Right hindlimb (tissue), 1 donor: ENCODE measurements at places on chromosomes 12 and 14.
A peak's percentile ranks its signal among the peaks of the same experiment; 100 is the strongest.

DNA sequence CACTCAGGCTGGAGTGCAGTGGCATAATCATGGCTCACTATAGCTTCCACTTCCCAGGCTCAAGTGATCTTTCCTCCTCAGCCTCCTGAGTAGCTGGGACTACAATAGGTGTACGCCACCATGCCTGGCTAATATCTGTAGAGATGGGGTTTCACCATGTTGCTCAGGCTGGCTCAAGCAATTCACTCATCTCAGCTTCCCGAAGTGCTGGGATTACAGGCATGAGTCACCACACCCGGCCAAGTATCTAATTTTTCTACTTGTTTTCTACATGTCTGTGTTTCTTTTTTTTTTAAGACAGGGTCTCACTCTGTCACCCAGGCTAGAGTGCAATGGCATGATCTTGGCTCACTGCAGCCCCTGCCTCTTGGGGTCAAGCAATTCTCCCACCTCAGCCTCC, 119.7 kb upstream of the MED13L start:
- no peak for DNase-seq

GRCh38 chr14:77181603-77182437, at the start of gene TMEM63C:
Gene TMEM63C, plus strand, starts transcription at chr14:77181798. Its CDS starts 37,016 bp downstream, at chr14:77218814.
- DNase-seq = peak; percentile 60

GRCh38 chr14:66070542-66071319, 415.4 kb upstream of the CCDC196 start:
- DNase-seq = no peak

GRCh38 chr14:32190673-32191072, 11.2 kb upstream of the RNU6-7 start:
- DNase-seq = no peak

DNA sequence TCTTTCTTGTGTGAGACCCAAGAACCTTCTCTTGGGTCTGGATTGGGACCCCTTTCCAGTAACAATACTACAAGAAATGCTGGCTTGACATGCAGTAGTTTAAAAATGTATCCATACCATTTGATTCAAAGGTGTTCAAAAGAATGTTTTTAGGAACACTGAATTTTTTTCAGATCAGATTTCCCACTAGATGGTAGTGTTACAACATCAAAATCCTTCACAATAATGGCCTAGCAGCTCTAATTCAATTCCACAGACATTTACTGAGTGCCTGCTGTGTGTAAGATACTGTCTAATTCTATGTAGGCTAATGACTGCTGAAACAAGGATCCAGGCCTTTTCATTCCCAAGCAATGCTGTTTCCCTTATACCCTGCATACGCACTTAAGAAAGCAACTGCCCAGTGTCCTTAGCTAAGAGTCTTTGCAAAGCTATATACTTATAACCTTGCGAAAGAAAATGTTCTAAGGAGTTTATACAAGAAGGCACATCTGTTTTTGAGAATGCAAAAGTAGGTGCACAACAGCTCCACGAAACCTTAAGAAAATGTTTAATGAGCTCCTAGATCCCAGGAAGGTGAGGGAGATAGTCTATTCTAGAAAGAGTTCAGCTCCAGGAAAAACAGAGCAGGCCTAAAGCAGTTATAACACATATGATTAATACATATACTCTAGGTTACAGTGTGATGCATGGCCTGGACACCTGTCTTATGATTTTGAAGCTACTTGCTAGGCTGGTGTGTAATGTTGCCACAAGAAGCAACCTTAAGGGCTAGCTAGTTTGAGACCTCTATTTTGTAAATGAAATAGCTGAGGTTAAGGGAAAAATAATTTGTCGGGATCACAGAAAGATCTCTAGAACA, 50.9 kb upstream of the PKP2 start:
- no peak for DNase-seq

- DNase-seq = no peak
These were observed 59.1 kb downstream of the TBC1D30 start for GRCh38 chr12:64883264-64884163.

DNA sequence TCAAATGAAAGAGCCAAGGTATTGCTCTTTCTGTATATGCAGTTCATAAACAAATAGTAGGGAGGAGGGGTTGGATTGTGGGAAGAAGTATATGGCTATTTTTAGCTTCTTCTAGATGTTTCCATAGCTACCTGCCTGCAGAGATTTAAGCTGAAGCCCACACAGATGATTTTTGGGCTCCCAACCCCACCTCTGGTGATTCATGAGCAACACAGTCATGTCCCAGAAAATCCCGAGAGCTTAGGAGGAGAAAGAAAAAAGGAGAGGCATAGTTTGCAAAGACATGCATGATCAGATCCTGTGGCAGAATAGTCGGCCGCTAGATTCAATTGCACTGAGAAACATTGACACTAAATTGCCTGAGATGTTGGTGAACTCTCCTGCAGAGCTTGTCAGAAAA, 13.8 kb downstream of the TESPA1 start:
- no peak for DNase-seq

- no peak for DNase-seq
These were observed 8.6 kb upstream of the DYNC1H1 start for GRCh38 chr14:101955695-101956161.

- DNase-seq = no peak
These were observed 153.1 kb upstream of the FRMD6 start for GRCh38 chr14:51498411-51499227.

GRCh38 chr12:117967043-117967442, 1.7 kb downstream of the KSR2 start:
- DNase-seq = no peak

DNA sequence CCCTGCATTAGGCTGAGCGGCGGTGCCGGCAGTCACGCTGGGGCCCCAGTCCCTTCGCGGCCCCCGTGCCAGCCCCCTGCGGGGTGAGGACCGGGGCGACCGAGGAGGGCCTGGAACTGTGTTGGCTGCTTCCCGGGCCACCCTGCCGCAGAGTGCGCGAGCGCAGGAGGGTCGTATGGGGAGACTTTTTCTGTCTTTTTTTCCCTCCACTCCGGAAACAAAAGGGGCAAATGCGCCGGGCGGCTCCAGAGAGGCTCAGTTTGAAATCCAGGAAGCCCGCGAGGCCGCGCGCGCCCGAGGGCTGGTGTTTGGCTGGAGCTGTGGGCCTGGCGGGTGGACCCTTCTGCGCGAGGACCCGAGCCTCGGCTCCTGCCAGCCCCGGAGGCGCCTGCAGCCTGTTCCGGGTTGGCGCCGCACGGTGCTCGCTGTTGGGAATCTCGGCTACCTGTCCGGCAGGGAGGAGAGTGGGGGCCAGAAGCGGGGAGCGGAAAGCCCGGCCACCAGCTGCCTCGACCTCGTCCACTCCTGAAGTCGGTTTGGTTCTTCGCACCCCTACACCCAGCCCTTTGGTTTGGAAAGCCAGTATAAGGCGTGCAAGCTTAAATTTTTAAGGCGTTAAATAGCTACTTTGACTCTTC, 638 bp downstream of the PLEKHG3 start:
- peak; percentile 66 for DNase-seq

GRCh38 chr12:643475-644302, 19.6 kb downstream of the NINJ2 start:
- DNase-seq = no peak

DNA sequence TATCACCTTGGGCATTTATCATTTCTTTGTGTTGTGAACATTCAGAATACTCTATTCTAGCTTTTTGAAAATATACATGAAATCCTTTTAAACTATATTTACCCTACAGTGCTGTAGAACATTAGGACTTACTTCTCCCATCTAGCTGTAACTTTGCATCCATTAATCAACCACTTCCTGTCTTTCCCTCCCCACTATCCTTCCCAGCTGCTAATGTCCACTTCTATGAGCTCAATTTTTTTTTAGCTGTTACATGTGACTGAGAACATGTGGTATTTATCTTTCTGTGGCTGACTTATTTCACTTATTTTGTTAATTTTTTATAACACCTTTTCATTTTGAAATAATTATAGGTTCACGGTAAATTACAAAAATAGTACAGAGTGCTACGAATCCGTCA, 136.0 kb downstream of the LMNTD1 start:
- no peak for DNase-seq

DNA sequence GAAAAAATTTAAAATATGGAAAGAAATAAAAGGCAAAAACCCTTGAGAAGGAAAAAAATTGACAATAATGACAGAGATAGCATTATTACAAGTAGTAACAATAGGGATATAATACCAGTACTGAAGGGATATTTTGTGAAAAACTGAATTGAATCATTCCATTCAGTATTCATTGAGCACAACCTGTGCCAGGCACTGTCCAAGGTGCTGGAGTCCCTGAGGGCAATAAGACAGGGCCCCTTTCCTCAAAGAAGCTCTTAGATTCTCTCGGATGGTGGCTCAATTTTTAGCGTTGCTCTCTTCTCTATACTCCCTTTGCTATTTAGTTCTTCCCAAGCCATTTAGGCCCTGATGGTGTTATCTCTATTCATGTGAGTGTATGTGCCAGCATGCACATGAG, 34.3 kb upstream of the GAS2L3 start:
- DNase-seq = peak; percentile 48

- DNase-seq = no peak
These were observed 13.0 kb upstream of the SERPINA12 start for GRCh38 chr14:94522115-94522724.

DNA sequence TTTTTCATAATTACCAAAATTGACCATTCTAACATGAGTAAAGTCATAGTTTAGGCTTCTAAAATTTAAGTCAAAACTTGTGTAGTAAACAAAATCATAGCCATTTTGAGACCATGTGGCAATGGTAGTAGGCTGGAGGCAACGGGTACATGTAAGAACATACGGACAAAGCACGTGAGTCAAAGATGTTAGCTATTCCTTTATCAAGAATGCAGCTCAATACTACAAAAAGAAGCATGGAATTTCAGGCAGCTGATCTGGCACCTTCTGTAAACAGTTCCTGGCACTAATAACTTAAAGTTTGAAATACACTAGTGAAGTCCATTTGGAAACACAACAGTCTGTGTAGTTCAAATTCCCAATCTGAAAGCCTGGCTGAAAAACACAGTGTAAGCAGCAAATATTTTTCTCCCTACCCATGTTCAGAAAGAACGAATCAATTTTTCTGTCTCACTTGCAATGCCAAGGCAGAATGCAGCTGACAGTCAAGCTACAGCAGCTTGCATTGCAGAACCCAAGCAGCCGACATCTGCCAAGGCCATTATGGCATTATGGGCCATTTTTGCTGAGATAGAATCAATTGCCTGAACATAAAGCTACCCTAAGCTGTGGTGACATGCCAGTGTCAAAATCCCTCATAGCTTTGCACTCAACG, 29.3 kb downstream of the MYF5 start:
- DNase-seq = peak; percentile 57

DNA sequence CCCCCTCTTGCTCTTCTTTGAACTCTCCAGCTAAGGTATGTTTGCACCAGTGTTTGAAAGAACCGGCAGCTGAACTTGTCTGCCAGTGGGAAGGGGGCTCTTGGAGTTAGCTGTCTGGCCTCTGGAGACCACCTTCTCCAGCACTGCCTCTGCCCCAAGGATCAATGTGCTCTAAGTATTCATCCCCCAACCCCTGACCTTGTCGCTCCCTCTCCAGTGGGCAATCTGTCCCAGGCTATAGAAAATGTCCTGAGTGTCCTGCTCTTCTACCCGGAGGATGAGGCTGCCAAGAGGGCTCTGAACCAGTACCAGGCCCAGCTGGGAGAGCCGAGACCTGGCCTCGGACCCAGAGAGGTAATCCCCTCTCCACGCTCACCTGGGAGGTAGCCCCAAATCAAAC, 2.8 kb downstream of the P3H3 start:
- DNase-seq = no peak

DNA sequence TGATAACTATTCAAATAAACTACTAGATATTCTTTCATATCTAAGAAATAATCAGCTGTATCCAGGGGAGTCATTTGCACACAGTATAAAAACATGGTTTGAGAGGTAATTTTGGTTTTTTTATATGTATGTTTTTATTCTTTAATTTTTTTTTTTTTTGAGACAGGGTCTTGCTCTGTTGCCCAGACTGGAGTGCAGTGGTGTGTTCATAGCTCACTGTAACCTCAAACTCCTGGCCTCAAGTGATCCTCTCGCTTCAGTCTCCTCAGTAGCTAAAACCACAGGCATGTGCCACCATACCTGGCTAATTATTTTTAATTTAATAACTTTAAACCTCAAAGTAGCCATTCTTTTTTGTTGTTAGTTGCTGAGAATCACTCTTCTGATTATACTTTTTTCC, 1.8 kb downstream of the PRORP start:
- no peak for DNase-seq

- no peak for DNase-seq
These were observed 51.8 kb downstream of the TSPAN8 start for GRCh38 chr12:71105956-71106355.

GRCh38 chr14:99628887-99629618, 15.9 kb upstream of the HHIPL1 start:
- DNase-seq = peak; percentile 78

GRCh38 chr12:50232771-50233209, 50.5 kb downstream of the LIMA1 start:
- DNase-seq = no peak

DNA sequence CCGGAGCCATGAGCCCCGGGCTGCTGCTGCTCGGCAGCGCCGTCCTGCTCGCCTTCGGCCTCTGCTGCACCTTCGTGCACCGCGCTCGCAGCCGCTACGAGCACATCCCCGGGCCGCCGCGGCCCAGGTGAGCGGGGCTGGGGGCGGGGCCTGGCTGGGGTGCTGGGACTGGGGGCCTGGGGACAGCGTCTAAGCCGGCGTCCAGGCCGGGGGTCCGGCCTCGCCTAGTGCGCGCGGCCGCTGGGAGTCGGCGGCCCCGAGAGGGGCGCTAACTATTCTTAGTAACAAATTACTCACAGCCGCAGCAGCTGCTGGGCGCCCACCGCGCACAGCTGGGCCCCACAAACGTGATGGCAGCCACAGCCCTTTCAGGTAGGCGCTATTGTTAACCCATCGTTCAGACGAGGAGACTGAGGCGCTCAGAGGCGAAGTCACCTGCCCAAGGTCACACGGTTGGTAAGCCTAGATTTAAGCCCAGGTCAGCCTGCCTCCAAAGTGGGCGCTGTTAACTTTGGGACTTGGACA, 374 bp downstream of the CYP46A1 start:
- no peak for DNase-seq

- DNase-seq = no peak
These were observed 380.2 kb downstream of the NAV3 start for GRCh38 chr12:78210894-78211302.

DNA sequence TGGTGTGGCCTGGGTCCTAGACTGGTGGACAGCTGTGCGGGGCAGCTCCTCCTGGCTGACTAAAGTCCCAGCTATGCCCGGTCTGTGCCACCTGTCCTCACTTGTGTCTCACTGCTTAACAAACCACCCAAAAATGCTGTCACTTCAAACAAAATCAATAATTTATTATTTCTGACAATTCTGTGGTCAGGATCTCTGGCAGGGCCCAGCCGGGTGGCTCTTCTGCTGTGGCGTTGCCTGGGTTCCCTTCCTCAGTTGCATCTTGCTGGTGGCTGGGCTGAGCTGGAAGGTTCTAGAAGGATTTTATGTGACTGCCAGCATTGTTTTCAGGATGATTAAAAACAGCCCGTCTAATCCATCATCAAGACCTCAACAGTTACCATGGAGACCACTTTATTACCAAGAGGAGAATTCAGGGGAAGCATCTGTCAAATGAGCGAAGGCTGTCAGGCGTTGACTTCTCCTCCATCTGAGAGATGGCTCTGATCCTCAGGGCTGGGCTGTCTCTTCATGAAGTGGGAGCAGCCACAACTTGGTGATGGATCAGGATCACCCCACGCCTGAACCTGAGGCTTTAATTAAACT, 280.6 kb upstream of the SFSWAP start:
- no peak for DNase-seq

GRCh38 chr12:25701290-25701689, 148.2 kb upstream of the LMNTD1 start:
- no peak for DNase-seq
